Fibroblast of lung (primary cell): ENCODE measurements at places on chromosomes 7 and 10. TPM values are rescaled to one million over a fixed set of nuclear protein-coding genes. Genes with fewer than 3 reads are reported as not detected.

Gene HTRA1
- total RNA-seq = 109 and 198 TPM in 2 replicates

Gene HOGA1
- total RNA-seq = 1.0 and 1.5 TPM in 2 replicates

Gene CDK14
- total RNA-seq = 36.0 and 41.1 TPM in 2 replicates

Gene INPP5F
- total RNA-seq = 18.5 and 23.3 TPM in 2 replicates

Gene DPCD
- 23.9 and 34.4 TPM in 2 replicates for total RNA-seq

Gene EZH2
- 6.7 and 7.1 TPM in 2 replicates for total RNA-seq

Gene COL28A1
- total RNA-seq = under 0.01 and 0.17 TPM in 2 replicates

Gene GCC1
- 38.8 and 39.0 TPM in 2 replicates for total RNA-seq

Gene PSD
- total RNA-seq = 5.3 and 6.9 TPM in 2 replicates

Gene MACC1
- 0.26 and 0.33 TPM in 2 replicates for total RNA-seq

Gene GPR146
- total RNA-seq = 3.1 and 3.3 TPM in 2 replicates

Gene PCDH15
- total RNA-seq = under 0.01 and 0.26 TPM in 2 replicates

Gene DDX21
- total RNA-seq = 52.4 and 54.2 TPM in 2 replicates

Gene AEBP1
- 116 and 133 TPM in 2 replicates for total RNA-seq

Gene CRPPA
- 1.0 and 1.5 TPM in 2 replicates for total RNA-seq

Gene PDZD7
- total RNA-seq = 1.3 TPM in 2 replicates

Gene C7orf57
- not detected in 2 replicates for total RNA-seq

Gene FAM171A1
- 6.2 and 8.8 TPM in 2 replicates for total RNA-seq

Gene STAG3
- 0.50 and 0.77 TPM in 2 replicates for total RNA-seq

Gene VPS37D
- total RNA-seq = 6.2 and 6.8 TPM in 2 replicates

Gene CSTF2T
- 14.9 and 20.0 TPM in 2 replicates for total RNA-seq

Gene AKR1C2
- 10.6 and 13.4 TPM in 2 replicates for total RNA-seq

Gene CD36
- 41.0 and 93.5 TPM in 2 replicates for total RNA-seq

Gene FIGNL1
- 5.9 and 6.4 TPM in 2 replicates for total RNA-seq

Gene OR2A14
- not detected in 2 replicates for total RNA-seq

Gene BEND7
- 9.2 and 10.6 TPM in 2 replicates for total RNA-seq

Gene PLPP4
- 0.26 and 1.2 TPM in 2 replicates for total RNA-seq

Gene STEAP4
- 0.26 and 0.99 TPM in 2 replicates for total RNA-seq

Gene ECHDC3
- 16.2 and 17.7 TPM in 2 replicates for total RNA-seq

Gene GSAP
- 10.3 and 21.5 TPM in 2 replicates for total RNA-seq

Gene PTPN20
- total RNA-seq = 0.33 and 1.5 TPM in 2 replicates

Gene NME8
- total RNA-seq = not detected in 2 replicates

Gene LARP4B
- 19.8 and 25.4 TPM in 2 replicates for total RNA-seq

Gene OR2A5
- total RNA-seq = not detected in 2 replicates

Gene FAM25G
- not detected in 2 replicates for total RNA-seq

Gene SLC39A12
- total RNA-seq = not detected in 2 replicates

Gene OR6V1
- total RNA-seq = not detected in 2 replicates
